T-helper 2 cell (primary cell): ENCODE measurements at places on chromosomes 7 and 10.

DNA sequence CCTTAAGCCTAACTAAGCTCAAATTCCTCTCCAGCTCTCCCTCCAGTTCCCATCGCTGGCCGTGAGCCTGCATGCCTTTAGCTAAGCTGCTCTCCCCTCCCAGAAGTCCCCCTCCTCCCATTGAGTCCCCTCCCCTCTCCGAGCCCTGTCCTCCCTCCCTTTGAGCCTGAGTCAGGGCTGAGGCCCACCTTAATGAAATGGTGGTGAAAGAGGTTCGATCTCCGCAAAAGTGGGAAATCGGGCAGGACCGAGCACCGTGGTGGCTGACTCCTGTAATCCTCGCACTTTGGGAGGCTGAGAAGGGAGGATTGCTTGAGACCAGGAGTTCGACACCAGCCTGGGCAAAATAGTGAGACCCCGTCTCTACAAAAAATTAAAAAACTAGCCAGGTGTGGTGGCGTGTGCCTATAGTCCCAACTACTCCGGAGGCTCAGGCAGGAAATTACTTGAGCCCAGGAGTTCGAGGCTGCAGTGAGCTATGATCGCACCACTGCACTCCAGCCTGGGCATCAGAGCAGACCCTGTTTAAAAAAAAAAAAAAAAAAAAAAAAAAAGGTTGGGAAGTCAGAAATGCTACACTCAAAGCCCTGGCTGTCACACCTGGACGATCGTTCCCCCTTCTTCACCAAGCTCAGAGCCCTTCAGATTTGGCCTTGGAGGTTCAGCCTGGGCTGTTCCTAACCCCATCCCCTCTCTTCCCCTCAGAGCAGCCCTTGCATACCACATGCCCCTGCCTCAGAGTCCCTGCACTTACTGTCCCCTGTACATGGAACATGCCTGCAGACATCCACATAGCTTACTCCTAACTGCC lies 995 bp upstream of the CLDN3 start:
- DNase-seq, result no peak

- DNase-seq, result no peak
These were observed 3.2 kb upstream of the ATP6V1F start for GRCh38 chr7:128859232-128860157.

DNA sequence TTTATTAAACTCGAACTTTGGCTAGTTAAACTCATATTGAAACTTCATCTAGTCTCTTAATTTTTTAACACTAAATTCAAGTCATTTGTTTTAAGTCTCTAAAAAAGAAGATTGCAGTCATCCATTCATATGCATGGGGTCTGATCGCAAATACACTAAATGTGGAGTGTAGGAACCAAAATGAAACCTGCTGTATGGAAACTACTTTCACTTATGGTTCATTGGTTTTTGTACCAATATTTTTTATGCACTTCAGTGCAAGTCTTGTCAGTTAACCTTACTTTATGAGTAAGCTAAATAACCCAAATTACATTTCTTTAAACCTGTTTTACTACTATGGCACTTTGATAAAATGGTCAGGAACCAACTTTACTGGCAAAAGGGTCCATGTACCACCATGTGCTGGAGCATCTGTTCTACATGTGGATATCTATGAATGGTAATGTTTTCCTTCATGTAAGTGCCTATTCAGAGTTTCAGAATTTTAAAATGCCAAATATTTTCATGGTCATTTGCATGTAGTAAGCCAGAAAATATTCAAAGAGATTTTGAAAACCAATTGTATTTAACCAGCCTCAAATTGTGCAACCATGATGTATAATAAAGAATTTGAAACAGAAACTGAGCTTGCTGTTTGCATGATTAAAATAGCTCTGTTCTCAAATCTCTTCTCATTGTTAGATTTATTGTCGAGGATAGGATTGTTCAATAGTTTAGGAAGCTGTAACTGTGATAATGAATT lies 7.6 kb upstream of the SUPV3L1 start:
- DNase-seq, result no peak

DNA sequence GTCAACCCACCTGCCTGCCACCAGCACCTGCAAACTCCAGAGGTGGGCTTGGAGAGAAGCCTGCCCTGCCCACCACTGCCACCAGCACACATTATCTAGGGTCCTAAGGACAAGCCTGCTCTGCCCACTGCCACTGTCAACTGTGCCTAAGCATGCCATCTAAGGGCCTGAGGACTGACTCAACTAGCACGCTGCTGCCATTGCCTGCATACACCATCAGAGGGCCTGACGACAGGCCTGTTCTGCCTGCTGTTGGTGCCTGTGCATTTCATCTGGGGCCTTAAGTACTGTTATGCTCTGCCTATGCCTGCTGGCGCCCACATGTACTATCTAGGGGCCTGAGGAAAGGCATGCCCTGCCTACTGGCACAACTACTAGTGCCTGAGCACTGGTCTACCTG lies 27.0 kb upstream of the LRRD1 start:
- no peak for DNase-seq

GRCh38 chr10:3151889-3152565 lies 20.6 kb downstream of the PITRM1 start:
- no peak for DNase-seq

DNA sequence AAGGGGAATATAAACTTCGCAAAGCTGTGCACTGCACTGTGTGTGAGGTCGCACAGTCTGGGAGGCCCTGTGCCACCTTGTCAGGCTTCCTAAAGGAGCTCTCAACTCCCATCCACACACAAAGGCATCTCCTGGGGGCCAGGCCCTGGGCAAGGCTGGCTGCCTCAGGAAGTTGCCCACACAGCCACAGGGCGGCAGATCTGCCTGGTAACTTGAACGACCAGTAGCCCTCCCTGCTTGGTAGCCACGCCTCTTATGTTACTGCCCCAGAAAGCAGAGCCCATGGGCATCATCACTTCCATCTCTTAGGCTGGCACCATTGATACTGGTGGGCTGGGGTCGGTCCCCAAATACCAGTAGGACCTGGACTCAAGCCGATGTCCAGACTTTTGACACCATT lies 82.8 kb downstream of the HECW1 start:
- DNase-seq, result no peak

- DNase-seq, result no peak
These were observed 169.9 kb downstream of the KCND2 start for GRCh38 chr7:120442838-120443237.

DNA sequence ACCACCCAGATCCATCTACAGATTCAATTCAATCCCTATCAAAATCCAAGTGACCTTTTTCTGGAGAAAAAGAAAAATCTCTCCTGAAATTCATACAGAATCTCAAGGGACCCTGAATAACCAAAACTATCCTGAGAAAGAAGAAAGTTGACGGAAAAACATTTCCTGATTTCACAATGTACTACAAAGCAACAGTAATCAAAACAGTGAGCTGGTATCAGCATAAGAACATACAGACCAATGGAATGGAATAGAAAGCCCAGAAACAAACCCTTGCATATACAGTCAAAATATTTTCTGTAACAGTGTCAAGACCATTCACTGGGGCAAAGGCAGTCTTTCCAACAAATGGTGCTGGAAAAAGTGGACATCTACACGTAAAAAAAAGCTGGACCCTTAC lies 89.9 kb downstream of the JMJD1C start:
- no peak for DNase-seq

GRCh38 chr10:125375210-125375609 lies 214.8 kb upstream of the CTBP2 start:
- DNase-seq, result no peak

GRCh38 chr7:6169805-6170520 lies 102.5 kb downstream of the CYTH3 start:
- DNase-seq, result no peak

GRCh38 chr7:45390731-45391130 lies 183.4 kb upstream of the ADCY1 start:
- DNase-seq, result no peak

DNA sequence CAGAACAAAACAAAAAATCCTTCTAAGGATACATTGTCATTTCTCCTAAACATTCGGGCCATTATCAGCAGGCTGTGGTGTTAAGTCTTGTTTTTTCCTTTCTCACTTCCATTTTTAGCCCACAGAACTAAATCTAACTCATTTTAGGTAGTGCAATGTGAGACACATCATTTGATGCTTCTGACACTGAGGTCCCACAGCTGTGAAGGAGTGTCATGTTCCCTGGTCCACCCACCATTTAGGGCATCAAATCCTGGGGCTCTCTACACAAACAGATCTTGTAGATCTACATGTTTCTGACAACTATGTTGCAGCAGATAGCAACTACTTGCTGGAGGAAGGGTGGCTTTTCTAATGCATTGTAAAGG lies 232.5 kb upstream of the IGFBP3 start:
- no peak for DNase-seq

GRCh38 chr10:26879744-26880143 lies 19.0 kb upstream of the ABI1 start:
- DNase-seq, result no peak
